ENCODE measurements at places on chromosomes 5 and 9.

- DNase-seq = no peak
Measured at GRCh38 chr9:78923966-78924659, 627.2 kb downstream of the PSAT1 start.

DNA sequence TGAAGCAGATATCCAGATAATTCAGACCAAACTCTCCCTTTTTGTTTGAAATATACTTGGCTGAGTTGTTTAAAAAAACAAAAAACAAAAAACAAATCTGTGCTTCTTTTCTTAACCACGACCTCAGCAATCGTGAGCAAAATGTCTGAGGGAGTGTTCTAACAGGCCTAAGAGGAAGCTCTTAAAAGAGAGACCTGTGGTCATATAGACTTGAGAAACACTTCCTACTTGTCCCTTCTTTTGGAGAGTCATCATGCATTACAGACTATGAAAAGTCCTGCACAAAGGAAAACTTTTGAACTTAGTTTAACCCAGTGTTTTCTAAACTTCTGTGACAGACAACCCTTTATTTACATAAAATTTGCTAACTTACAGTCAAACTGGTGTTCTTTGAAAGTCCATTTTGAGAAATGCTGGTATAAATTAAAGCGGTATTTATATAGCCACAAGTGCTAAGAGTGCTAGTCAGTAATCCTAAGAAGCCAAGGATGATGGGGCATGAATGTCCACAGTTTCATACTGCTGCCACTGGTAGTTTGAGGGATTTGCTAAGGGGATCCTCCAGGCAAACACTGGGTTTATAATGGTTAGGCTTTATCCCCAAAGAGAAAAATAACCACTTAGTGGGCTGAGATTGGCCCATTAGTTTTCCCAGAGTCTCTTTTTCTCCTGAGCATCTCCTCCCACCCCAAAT, 199.8 kb downstream of the LRRC70 start:
- no peak for DNase-seq

DNA sequence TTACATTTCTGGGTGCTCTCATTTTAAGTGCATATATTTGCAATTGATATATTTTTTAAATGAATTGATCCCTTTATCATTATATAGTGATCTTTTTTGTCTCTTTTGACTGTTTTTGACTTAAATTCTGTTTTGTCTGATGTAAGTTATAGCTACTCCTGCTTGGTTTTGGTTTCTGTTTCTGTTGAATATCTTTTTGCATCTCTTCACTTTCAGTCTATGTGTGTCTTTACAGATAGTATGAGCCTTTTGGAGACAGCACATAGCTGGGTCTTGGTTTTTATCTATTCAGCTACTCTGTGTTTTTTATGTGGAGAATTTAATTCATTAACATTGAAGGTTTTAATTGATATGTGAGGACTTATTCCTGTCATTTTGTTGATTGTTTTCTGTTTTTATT, 311.3 kb downstream of the SPATA31D1 start:
- DNase-seq = no peak

DNA sequence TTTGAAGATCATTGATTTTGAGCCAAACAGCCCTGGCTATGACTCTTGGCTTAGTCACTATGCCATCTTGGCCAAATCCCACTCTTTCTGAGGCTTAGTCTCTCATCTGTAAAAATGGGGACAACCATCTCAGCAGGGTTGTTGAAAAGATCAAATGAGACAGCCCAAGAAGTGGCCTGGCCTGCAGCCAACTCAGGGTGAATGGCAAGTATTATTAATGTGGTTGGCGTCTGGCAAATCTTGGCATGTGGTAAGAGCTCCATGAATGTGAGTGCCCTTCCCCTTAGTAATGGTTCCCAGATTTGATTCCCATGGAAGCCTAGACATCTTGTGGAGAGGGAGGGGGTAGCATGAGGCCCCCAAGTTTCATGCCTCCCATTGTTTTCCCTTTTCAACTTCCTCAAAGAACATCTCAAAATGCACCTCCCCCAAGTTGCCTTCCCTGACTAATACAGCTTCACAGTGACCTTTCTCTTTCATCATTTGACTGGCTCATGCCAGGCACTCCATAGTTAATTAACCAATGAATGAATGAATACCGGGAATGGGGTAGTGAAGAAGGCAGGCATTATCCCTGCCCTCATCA, 11.8 kb upstream of the TGFBI start:
- no peak for DNase-seq

DNA sequence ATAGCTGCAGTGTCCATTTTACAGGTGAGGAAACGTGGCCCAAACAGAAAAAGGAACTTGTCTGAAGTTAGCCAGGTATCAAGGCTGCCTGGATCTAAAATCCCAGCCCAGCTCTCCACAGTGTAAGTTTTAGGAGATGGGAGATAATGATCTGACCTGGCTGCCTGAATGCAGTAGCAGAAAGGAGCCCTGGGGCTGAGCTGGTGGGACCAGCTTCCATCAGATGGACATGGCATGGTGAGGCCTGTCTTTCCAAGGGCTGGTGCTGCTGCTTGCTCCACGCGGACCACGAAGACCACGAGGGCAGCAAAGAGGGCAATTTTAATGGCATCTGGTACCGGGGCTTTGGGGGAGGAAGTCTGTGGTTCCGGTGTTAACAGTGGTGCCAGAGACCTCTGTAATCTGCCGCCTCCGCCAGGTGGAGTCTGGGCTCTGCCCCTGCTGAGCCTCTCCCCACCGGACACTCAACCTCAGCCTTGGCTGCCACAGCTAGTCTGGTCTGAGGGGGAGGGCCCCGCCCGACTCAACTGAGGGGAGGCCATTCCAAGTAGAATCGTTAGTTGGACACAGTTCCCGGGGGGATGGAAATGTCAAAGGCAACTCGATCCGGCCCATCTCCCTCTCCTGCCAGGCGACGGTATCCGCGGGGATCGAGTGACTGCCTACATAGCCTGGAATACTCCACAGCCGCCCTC, 650 bp downstream of the MYORG start:
- DNase-seq = no peak

GRCh38 chr9:101925498-101925897, 187.1 kb upstream of the GRIN3A start:
- no peak for DNase-seq

GRCh38 chr9:118558026-118558425, 811.2 kb downstream of the BRINP1 start:
- no peak for DNase-seq

DNA sequence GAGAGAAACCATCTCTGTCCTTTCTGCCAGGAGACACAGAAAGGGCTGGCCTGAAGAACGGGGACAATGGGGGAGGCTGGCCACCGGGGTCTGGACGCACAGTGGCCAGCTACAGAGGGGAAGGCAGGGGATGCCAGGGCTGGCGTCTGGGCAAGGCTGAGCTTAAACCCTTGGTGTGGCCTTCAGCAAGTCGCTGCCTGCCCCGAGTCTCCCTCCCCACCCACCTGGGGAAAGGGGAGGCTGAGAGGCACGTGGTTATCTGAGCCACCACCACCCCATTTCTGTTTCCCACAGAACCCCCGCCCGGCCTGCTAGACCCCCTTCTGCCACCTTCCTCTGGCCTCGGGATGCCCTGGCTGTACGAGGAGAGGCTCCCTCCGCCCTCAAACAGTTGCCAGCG, 115.3 kb downstream of the VAV2 start:
- no peak for DNase-seq

- no peak for DNase-seq
Measured at GRCh38 chr9:71896761-71897160, 14.2 kb downstream of the ABHD17B start.

DNA sequence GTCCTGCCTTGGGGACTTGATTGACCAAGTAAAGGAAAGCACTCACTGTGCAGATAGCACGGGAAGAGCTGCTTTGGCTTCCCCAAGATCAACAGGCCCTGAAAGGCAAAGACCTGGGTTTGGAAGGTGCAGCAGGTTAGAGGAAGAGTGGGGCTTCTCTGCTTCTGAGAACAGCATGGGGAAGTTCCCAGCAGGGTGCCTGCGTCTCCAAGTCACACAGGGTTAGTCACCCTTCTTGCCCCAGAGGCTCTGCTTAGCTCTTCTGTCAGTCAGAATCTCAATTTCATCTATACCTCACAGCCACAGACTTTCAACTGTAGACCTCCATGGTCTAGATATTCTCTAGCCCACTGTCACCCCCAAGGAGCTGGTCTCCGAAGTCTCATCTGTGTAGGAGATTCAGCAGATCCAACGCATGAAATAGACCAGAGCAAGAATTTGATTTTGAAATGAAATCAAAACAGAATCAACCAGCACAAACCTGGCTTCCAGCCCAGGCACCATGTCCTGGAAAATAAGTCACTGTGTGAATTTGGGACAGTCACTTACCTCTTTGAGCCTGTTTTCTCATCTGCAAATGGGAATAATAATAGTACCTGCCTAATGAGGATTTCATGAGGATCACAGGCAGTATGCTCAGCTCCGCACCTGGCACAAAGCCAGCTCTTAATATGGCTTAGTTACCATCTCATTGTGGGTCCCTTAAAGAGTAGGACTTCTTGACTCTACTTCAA, 64.0 kb downstream of the SFXN1 start:
- DNase-seq = no peak

- DNase-seq = no peak
Measured at GRCh38 chr5:129971714-129972113, 67.4 kb downstream of the CHSY3 start.

- DNase-seq = no peak
Measured at GRCh38 chr5:139379626-139380449, 3.3 kb downstream of the SLC23A1 start.

DNA sequence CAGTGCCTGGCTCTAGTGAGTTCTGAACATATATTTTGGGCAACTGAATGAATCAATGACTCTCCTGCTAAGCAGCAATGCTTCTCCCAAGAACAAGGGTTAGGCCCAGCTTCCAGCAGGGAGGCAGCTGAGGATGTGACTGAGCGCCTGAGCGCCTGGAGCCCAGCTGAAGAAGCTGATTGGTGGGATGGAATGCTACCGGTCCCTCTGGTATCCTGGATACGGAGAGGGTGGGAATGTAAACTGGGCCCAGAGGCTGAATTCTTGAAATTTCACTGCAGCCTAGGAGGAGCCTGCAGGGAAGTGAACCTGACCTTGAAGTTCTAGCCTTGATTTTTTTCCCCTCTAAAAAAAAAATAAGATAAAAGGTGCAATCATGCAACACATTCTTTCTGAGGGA, 43.2 kb downstream of the WWC1 start:
- DNase-seq = no peak

DNA sequence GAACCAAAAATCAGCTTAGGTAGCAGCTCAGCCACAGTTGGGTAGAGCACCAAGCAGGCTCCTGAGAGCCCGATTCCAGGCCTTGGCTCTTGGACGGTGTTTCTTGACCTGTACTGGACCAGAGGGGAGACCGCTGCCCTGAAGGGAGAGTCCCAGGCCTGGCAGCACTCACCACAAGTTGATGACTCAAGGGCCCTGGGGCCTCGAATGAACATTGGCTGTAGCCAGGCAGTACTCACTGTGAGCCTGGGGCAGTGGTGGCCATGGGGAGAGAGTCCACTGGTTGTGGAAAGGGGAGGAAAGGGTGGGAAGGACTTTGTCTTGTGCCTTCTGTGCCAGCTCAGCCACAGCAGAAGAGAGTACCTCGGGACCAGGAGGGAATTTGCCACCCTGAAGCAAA, 166.1 kb downstream of the EDIL3 start:
- DNase-seq = no peak

DNA sequence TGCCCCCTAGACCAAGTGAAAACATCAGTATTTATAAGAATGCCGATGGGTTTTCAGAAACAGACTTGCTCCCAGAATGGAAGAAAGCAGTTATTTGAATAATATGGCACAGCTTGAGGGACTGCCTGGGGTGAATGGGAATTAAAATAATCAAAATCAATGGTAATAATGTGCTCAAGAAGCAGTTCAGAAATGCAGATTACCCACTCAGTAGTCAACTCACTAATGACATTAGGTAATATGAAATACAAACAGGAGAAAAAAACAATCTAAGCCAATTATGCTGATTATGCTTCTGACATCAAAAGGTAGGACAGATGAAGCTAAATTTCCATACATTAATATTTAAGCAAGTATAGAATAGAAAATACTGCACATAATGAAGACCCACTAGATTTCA, 179.3 kb downstream of the ENC1 start:
- no peak for DNase-seq

- DNase-seq = no peak
Measured at GRCh38 chr5:50922942-50923767, 256.7 kb downstream of the PARP8 start.

GRCh38 chr5:115557667-115558387, 13.3 kb upstream of the FEM1C start:
- no peak for DNase-seq

- DNase-seq = no peak
Measured at GRCh38 chr9:24614070-24614469, 68.4 kb upstream of the IZUMO3 start.

GRCh38 chr9:87479801-87480201, 17.9 kb upstream of the DAPK1 start:
- no peak for DNase-seq

- no peak for DNase-seq
Measured at GRCh38 chr5:66100851-66101250, 43.2 kb upstream of the SREK1 start.

DNA sequence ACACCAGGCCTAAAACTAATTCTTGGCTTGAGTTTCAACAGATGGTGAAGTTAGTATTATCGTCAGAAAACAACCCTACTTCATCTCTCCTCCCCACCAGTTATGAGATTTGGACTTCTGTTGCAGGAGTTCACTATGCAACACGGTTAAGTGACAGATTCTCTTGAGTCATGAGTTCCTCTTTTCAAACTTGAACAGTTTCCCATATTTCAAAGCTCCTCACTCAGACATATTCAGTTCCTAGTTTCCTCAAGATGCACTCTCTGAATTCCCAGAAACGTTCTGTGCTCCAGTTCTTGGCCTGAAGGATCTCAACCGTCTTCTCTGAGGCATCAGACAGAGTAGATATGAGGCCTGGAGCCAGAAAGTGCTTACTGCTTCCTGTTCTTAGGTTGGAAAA, 7.3 kb upstream of the PTGER4 start:
- DNase-seq = no peak

GRCh38 chr9:84832453-84832852, 162.9 kb downstream of the NTRK2 start:
- no peak for DNase-seq

DNA sequence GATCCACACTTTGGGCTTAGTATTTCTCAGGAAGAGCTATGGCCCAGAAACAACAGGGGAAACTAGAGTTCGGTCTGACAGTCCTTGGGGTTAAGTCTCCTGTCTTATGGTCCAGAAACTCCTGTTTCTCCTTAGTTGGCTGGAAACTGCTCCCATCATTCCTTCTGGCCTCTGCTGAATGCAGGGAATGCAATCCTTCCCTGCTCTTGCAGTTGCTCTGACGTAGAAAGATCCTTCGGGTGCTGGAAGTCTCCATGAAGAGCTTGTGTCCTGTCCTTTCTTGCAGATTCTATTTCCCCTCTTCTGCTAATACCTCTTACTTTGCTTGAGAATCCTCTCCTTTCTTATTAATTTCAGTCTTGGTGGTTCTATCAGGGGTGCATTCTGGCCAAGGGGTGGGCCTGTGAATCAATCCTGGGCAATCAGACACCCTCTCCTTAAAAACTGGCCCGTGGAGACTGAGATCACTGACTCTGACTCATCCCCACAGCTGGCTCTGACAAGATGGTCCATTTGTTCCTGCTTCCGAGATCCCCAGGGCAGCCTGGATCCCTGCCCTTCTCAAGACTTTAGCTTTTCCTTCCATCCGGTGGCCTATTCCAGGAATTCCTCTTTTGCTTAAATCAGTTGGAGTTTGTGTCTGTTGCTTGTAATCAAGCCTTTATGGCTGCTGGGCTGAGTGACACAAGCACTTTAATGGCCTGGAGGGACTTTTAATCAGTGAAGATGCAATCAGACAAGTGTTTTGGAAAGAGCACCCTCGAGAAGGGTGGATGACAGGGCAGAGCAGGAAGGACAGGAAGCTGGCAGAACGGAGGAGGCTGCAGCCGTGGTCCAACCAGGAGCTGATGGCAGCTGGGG, 23.7 kb downstream of the PTGS1 start:
- no peak for DNase-seq

Measured in activated naive CD4-positive, alpha-beta T cell (primary cell).